Progenitor cell of endocrine pancreas (in vitro differentiated cells): ENCODE measurements at places on chromosomes 2 and 18.

GRCh38 chr18:3836483-3837335 lies 386.7 kb downstream of the TGIF1 start:
- no peak for DNase-seq

DNA sequence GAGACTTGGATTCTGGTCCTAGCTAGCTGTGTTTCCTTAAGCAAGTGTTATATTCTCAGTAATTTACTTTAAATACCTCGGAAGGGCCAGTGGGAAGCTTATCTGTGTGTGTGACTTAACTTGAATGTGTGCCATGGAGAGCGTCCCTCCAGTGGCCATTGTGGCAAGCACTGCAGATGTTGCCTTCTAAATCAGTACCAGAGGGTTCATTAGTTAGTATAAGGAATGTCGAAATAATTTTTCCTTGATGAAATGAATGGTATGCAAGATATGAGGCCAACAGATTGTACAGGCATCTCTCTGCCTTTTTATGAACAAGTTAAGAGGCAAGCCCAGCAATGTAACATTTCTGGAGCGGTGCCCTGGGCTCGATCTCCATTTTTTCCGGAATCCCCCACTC lies 52.0 kb downstream of the FBXO36 start:
- no peak for DNase-seq

GRCh38 chr2:130845505-130846085 lies 8.9 kb downstream of the ARHGEF4 start:
- DNase-seq, result no peak

DNA sequence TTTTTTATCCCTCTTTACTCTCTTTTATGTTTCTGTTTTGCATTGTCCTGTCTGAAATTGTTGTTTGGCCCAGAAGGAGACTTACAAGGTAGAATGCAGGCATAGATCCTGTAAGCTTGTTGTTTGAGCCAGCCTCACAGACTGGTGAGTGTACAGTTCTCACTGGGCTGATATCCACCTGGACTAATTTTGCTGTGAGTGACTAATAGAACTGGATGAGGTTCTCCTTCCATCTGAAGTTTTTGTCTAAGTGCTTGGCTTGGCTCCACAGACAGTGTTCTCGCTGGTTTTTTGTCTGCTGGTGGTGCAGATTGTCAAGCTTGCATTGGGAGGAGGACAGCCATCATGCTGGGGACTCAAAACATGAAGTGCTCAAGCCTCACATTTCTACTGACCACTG lies 495.7 kb downstream of the TSN start:
- DNase-seq, result no peak

DNA sequence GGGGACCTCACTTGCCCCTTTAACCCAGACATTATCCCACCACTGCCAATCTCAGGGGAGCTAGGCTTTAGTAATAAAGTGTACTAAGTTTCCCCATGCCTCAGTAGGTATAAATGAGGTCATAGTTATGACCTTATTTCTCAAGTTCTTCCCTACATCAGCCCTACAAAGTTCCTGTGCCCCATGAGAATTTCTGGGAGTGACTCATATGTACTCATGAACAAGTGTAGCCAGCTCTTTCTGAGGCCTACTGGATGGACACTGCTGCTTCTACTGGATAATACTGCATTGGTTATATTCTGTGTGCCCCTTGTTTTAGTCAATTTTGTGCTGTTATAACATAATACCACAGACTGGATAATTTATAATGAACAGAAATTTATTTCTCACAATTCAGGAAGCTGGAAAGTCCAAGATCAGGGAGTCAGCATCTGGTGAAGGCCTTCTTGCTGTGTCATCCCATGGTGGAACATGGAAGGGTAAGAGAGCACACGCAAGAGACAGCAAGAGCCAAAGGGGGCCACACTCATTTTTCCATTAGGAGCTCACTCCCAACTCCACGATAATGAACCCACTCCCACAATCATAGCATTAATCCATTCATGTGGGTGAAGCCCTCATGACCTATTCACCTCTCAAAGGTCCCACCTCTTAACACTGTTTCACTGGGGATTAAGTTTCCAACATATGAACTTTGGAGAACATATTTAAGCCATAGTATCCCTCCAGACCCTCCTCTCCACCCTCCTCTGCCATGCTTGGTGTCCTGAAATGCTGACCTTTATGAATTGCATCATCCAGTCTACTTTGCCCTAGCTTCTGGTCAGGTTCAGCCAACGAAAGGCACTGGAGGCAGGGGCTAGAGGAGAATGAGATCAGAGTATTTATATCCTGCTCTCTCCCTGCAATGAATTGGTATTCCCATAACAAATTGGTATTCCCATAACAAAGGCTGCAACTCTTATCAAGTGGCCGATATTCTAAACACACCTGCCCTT lies 25.4 kb upstream of the ST3GAL5 start:
- no peak for DNase-seq

DNA sequence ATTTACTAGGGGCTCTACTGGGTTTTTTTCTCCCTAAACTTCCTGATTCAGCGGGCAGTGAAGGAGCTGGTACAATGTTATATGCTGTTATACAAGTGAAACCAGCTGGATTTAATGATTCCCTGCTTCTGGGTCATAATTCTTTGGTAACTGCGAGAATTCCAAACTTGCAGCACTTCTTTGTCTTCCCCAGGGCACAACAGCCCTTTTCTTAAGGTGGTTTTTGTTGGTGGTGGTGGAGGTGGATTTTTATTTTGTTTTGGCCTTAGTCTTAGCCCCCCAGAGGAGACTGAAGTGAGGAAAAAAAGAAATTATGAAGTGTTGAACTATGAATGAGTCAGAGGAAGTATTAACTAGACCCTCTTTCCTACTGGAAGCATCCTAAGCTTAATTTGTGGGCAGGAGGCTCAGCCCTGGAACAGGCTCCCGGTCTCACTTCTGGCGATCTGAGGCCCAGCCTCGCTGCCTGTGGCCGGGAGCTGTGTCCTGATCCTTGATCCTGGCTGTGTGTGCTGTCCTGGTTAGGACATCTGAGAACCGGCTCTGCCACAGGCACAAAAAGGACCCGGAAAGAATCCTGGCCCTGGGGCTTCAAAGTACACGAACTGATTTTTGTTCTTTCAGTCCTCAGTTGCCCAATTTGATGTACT lies 141.9 kb downstream of the LYPD6B start:
- no peak for DNase-seq

DNA sequence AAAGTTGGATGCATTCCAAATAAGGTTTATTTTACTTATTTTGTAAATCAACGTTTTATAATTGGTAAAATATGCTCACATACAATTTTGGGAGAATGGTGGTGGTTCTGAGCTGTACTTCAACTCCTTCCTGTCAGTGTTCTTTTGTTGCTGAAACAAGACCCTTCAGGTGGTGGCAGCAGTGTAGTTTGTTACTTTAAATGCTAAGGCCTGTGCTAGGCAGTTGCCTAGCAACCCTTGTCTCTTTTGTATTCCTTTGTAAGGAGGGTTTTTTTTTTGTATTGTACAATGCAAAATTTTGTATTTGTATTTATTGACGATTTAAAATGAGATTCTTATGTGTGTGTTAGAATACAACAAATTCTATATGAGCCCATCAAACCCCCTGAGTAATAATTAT lies 166.0 kb upstream of the FAM98A start:
- DNase-seq, result no peak

- no peak for DNase-seq
Observed at GRCh38 chr2:169895294-169895985, 68.2 kb downstream of the UBR3 start.

DNA sequence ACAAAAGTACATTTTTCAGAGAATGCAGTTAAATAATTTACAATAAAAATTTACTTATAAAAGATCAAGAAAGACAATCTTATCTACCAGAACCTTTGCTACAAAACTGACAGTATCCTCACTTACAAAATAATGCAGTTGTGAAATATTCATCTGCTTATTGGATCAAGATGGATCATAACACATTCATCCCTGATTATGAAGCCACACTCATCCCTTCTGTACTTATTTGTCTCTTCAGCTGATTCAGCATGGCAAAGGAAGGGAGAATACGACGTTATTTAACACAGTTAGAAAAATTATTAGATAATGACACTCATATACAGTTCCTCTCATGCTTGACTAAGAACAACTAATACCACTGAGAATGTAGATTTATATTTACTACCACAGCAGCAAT lies 46.4 kb downstream of the TCF4 start:
- no peak for DNase-seq

DNA sequence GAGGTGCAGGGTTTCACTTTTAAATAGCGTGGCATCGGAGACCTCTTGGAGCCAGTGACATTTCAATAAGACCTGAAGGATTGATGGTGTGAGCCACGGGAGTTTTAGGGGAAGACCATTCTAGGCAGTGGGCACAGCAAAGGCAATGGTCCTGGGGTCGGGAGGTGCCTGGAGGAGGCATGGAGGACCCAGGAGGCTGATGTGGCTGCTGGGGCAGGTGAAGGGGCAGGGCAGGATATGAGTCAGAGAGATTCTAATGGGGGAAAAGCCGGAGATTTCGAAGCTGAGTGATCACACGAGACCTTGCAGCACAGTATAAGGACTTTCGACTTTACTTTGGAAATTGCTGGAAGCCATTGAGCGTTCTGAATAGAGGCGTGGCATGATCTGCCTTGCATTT lies 79.6 kb upstream of the KCNE4 start:
- no peak for DNase-seq

DNA sequence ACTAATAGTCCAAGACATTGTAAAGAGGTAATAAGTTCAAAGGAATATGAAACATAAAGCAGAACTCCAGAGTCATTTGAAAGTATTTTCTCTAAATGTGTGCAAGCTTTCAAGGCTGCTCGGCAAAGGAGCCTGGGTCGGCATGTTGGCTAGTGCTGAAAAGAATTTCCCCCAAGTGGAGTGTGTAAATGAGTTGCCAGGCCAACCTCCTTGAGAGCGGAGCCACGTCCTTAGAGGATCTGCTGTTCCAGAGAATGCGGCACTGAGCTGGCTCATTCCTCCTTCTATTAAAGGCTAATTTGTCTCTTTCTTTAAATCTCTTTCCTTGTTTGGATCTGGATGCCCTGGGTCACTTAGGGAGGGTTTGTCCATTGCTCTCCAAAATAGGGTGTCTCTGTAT lies 127.5 kb downstream of the RDH14 start:
- DNase-seq, result no peak

GRCh38 chr2:201866643-201867473 lies 60.5 kb downstream of the CDK15 start:
- no peak for DNase-seq

DNA sequence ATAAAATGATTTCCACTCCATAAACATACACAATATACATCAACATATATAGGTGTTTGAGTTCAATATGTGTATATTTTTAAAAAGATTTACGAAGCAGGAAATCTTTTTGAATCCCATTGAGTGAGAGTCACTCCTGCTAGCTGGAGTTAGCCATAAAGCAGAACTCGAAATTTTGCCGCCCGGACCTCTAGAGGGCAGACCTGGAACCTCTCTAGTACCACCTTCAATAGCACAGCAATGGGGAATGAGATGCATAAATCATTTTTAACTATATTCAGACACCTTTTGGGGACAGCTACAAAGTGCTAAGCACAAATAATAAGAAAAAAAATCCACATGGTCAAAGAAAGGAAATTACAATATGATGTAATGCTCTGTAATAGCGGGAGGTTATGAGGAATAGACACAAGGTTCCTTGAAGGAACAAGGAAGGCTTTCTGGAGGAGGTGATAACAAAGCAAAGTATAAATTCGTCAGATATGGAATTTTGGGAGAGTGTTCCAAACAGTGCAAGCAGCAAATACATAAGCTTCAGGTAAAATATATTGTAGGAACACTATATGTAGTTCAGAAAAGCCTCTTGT lies 533.4 kb downstream of the ERBB4 start:
- no peak for DNase-seq

DNA sequence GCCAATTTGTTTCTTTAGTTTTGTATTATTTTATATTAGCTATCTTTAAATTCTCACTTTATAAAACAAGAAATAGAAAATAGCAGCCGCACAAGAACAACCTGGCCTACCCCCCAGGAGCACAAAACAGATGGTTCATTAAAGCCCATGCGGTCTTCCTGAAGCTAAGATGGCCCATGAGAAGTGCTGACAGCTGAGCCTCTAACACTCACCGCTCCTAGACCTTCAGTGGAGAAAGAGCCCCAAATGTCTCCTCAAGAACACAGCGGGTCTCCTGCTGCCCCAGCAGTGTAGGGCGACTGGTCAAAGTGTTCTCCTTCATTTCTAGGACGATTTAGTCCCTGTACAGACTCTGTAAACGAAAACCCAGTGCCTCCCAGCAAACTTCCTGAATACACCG lies 45.1 kb downstream of the LPIN2 start:
- no peak for DNase-seq

DNA sequence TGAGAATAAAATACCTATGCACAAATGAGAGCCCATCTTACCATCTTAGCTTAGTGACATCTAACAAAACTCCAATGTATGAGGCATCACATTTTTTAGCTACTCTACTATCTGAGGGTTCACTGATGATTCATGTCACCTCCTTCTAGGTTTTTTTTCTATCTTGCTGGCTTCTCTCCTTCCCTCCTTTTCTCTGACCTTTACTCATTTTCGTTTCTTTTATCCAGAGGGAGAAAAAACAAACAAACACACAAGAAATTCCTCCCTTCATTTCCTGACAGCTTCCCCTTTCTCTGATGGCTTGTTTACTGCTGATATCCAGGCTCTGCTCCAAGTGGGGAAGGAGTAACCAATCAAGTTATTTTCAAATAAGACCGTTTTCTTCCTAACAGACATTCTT lies 115.1 kb downstream of the UBE2E3 start:
- no peak for DNase-seq

DNA sequence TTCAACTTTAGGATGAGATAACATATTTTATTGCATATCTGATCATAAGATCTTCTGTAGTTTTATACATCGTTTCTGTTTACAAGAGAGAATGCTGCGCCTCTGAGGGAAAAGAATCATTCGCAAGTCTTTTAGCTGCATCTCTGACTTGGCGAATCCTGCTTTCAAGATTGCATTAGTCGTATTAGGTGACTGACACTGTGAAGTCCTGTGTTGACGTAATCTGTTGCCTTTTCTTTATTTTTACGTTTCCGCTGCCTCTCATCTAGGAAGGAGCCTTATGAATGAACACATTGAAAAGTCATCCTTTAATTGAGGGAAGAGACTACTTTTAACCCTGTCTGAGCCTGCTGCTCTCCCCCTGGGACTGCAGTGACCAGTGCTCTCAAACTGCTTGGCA lies 101.5 kb downstream of the LDLRAD4 start:
- DNase-seq, result no peak
